Osteocyte (in vitro differentiated cells): ENCODE measurements at places on chromosomes 2 and 18. TPM values are rescaled to one million over a fixed set of nuclear protein-coding genes. Genes with fewer than 3 reads are reported as not detected.

- no peak for DNase-seq
Measured at GRCh38 chr2:5686536-5686935, 5.6 kb upstream of the SOX11 start.

The CRYGC gene
- not detected in 2 replicates for total RNA-seq

- DNase-seq: no peak
Measured at GRCh38 chr2:106606652-106607051, 119.5 kb downstream of the CD8B2 start.

- no peak for DNase-seq
Measured at GRCh38 chr2:25053041-25053440, 11.2 kb downstream of the EFR3B start.

- DNase-seq: no peak
Measured at GRCh38 chr2:109238580-109238979, 109.6 kb downstream of the SH3RF3 start.

The ANO7 gene
- total RNA-seq: 1.3 TPM in 2 replicates

The FKBP1B gene
- total RNA-seq: 12.6 and 12.7 TPM in 2 replicates

- DNase-seq: no peak
Measured at GRCh38 chr18:70127359-70127758, 78.1 kb downstream of the RTTN start.

The CNRIP1 gene
- total RNA-seq: 33.9 and 35.9 TPM in 2 replicates

The IMMT gene
- 79.9 and 81.8 TPM in 2 replicates for total RNA-seq

GRCh38 chr18:75128051-75128605, 80.8 kb downstream of the PTGR3 start:
- DNase-seq: peak; percentile 67

DNA sequence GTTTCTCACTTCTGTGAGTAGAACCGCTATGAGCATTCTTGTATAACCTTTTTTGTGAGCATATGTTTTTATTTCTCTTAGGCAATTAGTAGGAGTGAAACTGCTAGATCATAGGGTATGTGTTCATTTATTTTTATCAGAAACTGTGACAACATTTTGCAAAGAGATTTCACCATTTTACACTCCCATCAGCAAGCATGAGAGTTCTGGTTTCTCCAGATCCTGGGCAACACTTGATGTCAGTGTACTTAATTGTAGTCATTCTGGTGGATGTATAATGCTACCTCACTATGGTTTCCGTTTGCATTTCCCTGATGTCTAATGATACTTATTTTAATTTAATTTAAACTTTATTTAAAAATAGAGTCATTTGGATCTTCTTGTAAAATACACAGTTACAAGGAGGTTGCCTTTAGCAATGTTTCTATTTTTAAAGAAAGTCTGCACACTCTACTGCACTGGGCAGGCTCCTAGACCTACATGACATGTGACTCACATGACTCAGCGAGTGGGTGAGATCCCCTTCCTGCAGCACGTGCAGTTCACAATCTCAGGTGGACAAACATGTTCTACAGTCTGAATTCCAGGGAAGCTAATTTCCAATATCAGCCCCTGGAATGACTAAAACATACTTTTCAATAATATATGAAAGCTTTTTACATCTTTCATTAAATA, 127.0 kb upstream of the BCL2L11 start:
- DNase-seq: no peak

GRCh38 chr2:173286153-173286809, 68.4 kb upstream of the CDCA7 start:
- no peak for DNase-seq

GRCh38 chr2:9356261-9356660, 67.1 kb downstream of the ITGB1BP1 start:
- no peak for DNase-seq

- DNase-seq: no peak
Measured at GRCh38 chr2:15471606-15472005, 89.5 kb downstream of the NBAS start.

The PPP1R1C gene
- total RNA-seq: 1.5 and 1.6 TPM in 2 replicates

- DNase-seq: no peak
Measured at GRCh38 chr2:88214631-88215030, 44.5 kb downstream of the THNSL2 start.

The UGT1A3 gene
- total RNA-seq: not detected in 2 replicates

The CYP27C1 gene
- total RNA-seq: 21.9 and 24.9 TPM in 2 replicates

DNA sequence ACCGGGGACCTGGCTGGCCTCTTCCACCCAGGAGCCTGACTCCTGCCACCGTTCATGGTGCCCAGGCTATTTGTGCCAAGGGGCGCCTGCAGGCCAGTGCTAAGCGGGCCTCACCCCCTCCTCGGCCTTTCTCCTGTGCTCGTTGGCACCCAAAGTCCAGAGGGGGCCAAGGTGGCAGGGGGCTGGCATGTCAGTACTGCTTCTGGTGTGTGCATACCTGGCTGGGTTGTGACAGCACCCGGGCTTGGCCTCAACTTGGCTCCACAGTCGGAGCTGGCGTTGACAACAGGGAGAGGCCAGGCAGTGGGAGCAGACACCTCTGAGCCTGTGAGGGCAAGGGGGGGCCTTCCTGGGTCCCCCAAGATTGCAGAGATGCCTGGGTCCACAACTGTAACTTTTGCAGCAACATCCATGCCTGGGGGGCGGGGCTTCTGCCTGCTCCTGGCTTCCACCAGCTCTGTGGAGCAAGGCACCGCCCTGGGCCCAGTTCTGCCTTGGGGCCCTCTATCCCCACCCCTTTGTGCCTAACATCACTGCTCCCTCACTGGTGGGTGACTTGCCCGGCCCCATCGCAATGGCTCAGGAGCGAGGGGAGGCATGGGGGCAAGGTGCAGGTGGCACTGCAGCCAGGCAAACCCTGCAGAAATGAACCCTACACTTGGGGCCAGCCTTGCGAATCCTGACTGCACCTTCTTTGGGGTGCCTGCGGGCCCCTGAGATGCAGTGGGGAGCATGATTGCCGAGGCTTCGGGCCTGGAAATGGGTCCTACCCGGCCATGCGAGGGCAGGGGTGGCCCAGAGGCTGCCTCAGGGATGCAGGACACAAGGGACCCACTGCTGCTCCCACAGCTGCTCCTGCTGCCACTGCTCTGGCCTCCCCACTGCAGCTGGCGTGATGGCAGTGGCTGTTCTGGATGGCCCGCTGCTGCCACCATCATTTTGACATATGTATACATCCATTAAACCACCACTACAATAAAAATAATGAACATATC, 35.9 kb downstream of the PTPN4 start:
- no peak for DNase-seq

DNA sequence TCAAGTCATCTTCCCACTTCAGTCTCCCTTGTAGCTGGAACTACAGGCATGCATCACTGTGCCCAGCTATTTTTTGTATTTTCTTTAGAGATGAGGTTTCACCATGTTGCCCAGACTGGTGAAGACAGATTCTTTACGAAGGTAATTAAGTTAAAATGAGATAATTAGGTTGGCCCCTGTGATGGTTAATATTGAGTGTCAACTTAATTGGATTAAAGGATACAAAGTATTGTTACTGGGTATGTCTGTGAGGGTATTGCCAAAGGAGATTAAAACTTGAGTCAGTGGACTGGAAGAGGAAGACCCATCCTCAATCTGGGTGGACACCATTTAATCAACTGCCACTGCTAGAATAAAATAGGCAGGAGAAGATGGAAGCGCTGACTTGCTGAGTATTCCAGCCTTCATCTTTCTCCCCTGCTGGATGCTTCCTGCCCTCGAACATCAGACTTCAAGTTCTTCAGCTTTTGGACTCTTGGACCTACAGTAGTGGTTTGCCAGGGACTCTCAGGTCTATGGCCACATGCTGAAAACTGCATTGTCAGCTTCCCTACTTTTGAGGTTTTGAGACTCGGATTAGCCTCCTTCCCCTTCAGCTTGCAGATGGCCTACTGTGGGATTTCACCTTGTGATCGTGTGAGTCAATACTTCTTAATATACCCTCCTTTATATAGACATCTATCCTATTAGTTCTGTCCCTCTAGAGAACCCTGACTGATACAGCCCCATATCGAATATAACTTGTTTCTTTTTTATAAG, 269.1 kb downstream of the TMX3 start:
- DNase-seq: no peak

The MAB21L4 gene
- not detected in 2 replicates for total RNA-seq

DNA sequence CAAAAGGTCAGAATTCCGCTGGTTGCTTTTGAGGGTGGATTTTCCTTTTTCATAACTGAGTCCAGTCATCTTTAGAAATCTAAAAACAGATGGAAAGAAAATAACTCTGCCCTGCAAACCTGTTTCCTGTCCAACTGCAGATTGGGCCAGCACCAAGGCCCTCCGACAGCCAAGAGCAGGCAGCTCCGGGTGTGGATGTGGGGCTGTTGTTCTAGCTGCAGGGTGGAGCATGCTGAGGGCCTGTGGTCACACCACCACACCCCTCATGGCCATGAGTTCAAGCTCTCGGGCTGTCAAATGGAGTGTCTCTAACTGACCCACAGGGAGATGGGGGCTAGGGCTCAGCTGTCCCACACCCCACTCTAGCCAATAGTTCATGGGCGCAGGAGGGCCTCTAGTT, 69.3 kb upstream of the BZW1 start:
- DNase-seq: no peak

The PXDN gene
- total RNA-seq: 459 and 488 TPM in 2 replicates

DNA sequence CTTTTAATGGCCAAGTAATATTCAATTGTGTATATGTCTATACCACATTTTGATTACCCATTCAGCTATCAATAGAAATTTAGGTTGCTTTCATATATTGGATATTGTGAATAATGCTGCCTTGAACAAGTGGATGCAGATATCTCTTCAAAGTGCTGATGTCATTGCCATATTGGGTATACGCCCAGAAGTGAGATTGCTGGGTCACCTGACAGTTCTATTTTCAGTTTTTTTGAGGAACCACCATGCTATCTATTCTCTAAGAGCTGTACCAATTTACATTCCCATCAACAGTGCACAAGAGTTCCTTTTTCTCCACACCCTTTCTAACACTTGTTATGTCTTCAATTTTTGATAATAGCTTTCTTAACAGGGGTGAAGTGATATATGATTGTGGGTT, 306.9 kb downstream of the ZNF516 start:
- no peak for DNase-seq
